ENCODE measurements at places on chromosomes 12 and 14. TPM values are rescaled to one million over a fixed set of nuclear protein-coding genes. Genes with fewer than 3 reads are reported as not detected.
A peak's percentile ranks its signal among the peaks of the same experiment; 100 is the strongest.

- H3K4me3 ChIP-seq: no peak overlapping the region
- H3K27me3 ChIP-seq: no peaks in the 10 kb centered on the region
- no peaks in the 10 kb centered on the region for H3K4me1 ChIP-seq
- no peak for DNase-seq
Observed at GRCh38 chr14:76217179-76217578, 65.5 kb downstream of the GPATCH2L start.

- no peak overlapping the region for H3K27ac ChIP-seq
- DNase-seq: no peak
- no peaks in the 10 kb centered on the region for H3K4me1 ChIP-seq
- no peaks in the 10 kb centered on the region for H3K36me3 ChIP-seq
- H3K4me3 ChIP-seq: peak overlapping the region; percentile 22
Observed at GRCh38 chr12:49332441-49332861, 4.5 kb downstream of the C1QL4 start.

DNA sequence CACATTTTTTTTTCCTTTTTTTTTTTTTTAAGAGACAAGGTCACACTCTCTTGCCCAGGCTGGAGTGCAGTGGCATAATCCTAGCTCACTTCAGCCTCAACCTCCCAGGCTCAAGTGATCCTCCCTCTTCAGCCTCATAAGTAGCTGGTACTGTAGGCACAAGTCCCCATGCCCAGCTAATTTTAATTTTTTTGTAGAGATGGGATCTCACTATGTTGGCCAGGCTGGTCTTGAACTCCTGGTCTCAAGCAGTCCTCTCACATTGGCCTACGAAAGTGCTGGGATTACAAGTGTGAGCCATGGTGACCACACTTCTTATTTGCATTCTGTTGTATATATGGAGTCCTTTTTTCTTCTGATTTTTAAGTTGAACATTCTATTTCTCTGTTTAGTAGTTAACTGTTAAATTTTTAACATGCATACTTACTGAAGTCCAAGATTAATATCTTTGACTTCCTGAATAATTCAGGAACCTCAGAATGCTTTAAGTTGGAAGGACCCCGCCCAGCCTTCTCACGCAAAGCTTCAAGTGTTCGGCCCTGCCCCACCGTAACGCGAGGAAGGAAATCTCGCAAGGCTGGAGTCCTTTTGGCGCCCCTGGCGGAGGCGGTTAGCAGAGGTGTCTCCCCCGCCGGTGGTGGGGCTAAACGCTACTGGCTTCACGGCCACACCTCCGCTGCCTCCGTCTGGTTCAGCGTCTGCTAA lies 21.6 kb downstream of the SPATS2 start:
- H3K27me3 ChIP-seq: no peaks in the 10 kb centered on the region
- peak; percentile 64 for DNase-seq
- H3K27ac ChIP-seq: no peak overlapping the region

- no peaks in the 10 kb centered on the region for H3K4me1 ChIP-seq
- H3K27ac ChIP-seq: no peak overlapping the region
- no peaks in the 10 kb centered on the region for H3K36me3 ChIP-seq
- H3K4me3 ChIP-seq: no peak overlapping the region
- no peak for DNase-seq
- no peaks in the 10 kb centered on the region for H3K27me3 ChIP-seq
Observed at GRCh38 chr12:15497671-15498292, 175.5 kb downstream of the PTPRO start.

DNA sequence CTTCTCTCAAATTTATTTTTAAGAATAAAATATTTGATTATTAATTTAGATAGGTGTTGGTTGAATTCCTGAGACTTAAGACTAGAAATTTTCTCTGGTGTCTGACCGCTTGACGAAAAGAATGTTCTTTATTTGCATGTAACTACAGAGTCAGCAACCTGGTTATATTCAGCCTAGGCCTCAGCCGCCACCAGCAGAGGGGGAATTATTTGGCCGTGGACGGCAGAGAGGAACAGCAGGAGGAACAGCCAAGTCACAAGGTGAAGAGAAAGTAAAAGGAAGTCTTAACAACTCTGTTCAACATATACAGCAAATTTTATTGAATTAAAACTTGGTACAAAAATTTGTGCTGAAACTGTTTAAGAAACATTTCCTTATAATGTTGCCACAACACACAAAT lies 5.2 kb downstream of the PIWIL1 start:
- peaks cover 15% of the 10 kb centered on the region for H3K27me3 ChIP-seq
- no peak overlapping the region for H3K4me3 ChIP-seq
- no peaks in the 10 kb centered on the region for H3K36me3 ChIP-seq
- no peaks in the 10 kb centered on the region for H3K4me1 ChIP-seq

GRCh38 chr14:50173891-50174290 lies 57.5 kb downstream of the SOS2 start:
- no peaks in the 10 kb centered on the region for H3K27me3 ChIP-seq
- no peaks in the 10 kb centered on the region for H3K4me1 ChIP-seq

DNA sequence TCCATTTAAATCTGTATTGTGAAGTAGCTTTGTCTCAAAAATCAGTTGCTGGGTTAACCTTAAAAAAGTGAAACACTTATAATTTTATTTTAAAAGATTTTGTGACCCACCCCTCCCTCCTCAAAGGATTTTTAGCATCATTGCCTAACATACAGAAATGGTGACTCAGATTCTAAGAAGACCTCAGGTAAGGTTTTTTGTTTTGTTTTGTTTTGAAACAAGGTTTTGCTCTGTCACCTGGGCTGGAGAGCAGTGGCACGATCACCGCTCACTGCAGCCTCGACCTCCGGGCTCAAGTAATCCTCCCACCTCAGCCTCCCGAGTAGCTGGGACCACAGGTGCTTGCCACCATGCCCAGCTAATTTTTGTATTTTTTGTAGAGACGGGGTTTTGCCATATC lies 74.2 kb downstream of the GNS start:
- no peak overlapping the region for H3K4me3 ChIP-seq
- H3K4me1 ChIP-seq: peaks cover 9% of the 10 kb centered on the region
- H3K27ac ChIP-seq: no peak overlapping the region

Gene KRT75
- not detected for polyA plus RNA-seq

Gene ANKRD9
- polyA plus RNA-seq: 36.6 TPM

All from psoas muscle (tissue), 8 donors.